ENCODE measurements at places on chromosomes 6 and 20.

- no peak for DNase-seq
Observed at GRCh38 chr6:11111769-11112437, 378 bp upstream of the ERVFRD-1 start.

DNA sequence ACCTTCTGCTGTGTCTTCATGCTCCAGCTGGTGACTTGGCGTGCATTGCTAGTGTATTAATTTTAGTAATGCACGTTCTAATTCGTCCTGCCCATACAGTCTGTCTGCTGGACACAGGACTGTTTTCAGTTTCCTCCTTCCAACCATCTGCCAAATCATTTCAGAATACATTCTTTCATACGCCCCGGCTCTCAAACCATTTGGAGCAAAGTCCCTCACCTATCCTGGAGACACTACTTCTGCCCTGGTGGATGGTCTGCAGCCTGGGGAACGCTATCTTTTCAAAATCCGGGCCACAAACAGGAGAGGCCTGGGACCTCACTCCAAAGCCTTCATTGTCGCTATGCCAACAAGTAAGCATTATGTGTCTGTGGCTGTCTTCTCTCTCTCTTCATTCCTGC is 60.5 kb downstream of the FNDC1 start:
- DNase-seq, result no peak

GRCh38 chr6:30942338-30943060 is 1.7 kb downstream of the MUCL3 start:
- no peak for DNase-seq

DNA sequence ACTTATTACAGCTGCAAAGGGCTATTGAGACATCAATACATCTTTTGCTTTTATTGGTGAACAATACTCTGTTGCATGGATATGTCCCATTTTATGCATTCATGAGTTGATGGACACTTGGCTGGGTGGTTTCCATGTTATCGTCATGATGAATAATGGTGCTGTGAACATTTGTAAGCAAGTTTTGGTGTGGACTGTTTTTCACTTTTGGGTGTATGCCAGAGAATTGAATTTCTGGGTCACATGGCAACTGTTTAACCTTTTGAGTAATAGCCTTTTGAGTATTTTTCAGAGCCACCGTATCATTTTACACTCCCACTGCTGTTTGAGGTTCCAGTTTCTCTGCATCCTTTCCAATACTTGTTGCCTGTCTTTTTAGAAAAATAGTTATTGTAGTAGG is 107.0 kb downstream of the JARID2 start:
- DNase-seq, result no peak

GRCh38 chr20:48455651-48456365 is 372.0 kb downstream of the PREX1 start:
- DNase-seq, result no peak

DNA sequence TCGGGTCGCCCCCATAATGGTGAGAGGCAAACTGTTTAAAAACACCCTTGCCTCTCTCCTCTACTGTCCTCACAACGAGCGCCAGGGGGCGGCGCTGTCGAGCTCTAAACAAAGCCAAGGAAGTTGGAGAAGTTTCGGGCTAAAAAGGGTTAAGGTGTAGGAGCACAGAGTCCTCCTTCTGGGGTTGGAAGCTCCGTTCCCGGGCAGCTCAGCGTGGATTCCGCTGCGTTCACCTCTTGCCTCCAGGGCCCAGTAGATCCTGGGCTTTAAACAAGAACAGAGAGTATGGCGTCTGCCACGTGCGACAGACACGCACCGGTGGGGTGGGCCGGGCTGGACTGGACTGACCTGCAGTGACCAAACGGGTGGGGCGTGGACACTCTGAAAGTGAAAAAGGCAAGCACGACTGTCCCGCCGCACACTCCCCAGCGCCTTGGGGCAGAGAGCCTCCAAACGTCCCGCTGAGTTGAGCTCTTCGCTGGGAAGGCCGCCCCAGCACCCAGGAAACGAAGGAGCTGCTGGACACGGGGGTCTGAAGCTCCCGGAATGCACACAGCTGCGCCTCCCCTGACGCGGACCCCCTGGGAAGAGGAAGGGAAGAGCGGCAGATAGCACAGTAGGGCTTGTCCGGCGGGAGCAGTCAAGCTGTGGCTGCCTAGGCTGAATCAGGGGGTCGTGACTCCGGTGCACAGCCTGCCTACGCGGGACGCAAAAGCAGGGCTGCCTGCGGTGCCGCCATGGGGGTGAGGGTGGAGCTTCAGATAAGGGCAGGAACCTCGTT is 1.6 kb upstream of the THBD start:
- DNase-seq, result no peak

DNA sequence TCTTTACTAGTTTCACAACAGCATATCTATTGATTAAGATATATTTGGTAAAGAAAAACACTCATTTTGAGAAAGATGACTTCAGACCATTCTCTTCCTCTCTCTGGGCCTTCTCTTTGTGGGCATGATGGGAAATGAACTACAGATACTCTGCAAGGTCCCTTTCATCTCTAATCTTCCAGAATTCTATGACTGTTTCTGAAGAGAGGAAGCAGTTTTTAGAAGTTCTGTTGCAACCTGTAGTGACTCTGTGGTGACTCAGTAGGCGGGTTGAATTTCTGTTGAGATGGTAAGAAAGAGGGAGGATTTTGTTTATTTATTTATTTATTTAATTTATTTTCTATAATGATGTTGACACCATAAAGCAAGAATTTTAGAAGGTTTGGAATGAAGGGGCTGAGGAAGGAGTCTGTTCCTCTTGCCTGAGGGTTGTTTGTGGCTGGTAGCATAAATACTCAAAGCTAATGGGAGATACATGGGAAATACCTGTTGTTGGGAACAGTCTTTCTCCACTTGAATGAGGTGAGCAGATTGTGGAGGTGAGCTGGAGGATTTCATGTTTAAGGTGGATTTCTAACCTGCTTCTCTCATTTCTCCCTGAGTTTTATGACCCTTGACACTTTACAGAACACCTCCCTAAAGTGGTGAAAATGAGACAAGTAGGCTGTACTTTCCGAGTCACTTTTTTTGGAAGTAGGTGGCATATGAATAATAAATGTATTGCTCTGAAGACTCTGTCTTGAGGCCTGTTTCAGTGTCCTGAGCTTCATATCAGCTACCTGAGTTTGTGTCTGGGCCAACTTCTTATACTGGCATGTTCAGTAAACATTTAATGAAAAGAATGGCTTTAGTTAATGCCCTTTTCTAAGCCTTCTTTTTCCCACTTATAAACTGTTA is 15.0 kb downstream of the ACSS2 start:
- no peak for DNase-seq

- DNase-seq, result no peak
Observed at GRCh38 chr6:19502301-19502700, 334.9 kb upstream of the ID4 start.

GRCh38 chr6:3281631-3282475 is 23.1 kb downstream of the PSMG4 start:
- no peak for DNase-seq

DNA sequence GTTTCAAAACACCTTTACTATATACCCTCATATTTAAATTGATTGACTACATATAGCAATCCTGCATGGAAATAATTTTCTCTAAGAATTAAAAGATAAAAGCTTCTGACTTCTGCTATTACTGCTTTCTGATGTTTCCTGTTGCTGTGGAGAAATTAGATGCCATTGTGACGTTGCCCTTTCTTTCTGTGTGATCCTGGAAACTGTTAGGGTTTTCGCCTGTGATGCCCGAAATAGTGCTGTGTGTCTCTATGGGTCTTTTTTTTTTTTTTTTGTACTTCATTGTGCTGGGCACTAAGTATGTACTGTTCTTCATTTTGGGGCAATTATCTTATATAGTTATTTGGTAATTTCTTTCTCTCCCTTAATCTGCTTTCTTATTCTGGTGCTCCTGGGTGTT is 205.0 kb downstream of the ARID1B start:
- DNase-seq, result no peak

DNA sequence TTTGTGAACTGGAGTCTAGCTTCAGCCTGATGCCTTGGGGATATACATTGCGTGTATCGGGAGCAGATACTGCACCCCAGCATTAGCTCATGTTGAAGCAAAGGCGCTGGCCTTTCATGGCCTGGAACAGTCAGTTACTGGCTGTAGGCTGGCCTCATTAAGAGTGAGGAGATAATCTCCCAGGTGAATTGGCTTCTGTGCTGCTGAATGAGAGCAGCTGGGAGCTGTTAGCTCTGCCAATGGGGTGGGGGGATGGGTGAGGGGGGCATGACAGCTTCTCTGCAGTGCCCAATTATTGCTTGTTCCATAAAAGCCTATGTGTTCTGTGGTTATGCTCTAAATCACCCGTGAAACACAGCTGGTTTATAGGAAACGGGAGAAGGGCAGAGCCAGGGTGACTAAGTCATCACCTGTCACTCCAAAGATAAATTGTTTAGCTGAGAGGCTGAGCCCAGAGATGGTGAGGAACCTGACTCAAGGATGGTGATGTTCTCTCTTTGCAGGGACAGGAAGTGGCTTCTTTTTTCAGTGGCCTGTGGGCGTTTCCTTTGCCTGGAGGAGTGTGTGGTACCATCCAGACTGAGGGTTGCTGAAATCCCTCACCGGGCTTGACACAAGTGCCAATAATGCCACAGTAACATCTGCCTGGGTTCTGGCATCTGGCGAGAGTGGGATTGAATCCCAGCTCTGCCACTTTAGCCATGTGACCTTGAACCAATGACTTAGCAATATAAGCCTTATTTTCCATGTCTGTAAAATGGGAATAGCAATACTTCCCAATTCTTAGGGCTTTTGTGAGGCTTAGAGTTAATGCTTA is 170.8 kb downstream of the BCAS1 start:
- peak; percentile 44 for DNase-seq

DNA sequence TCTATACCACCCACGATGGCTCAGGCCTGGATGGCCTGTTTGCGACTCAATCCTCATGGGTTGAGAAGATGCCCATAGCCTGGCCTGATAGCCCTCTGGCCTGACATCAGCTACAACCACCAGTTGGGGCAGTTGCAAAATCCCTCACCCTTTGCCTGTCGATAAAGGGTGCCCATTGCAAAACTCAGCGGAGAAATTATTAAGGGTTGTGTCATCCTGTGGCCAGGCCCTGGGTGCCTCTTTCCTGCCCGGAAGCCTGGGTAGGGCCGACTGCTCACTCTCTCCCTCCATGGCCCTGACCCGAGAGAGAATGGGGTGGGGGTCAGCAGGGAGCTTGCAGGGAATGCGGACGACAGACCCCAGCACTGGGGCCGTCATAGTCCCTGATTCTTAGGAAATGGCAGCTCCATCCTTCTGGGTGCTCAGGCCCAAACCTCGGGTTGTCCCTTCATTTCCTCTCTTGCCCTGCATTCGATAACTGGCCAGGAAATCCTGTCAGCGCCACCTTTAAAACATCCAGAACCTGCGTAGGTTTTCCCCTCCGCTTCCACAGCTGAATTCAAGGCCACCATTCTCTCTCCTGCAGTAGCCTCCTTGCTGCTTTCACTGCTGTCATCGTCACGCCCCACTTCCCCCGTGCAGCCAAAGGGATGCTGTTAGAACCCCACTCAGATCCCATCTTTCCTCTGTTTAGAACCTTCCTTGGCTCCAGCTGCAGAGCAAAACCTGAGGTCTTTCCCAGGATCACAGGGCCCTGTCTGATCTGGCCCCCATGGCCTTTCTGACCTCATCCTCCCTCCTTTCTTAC is 31.1 kb downstream of the CEBPB start:
- no peak for DNase-seq

DNA sequence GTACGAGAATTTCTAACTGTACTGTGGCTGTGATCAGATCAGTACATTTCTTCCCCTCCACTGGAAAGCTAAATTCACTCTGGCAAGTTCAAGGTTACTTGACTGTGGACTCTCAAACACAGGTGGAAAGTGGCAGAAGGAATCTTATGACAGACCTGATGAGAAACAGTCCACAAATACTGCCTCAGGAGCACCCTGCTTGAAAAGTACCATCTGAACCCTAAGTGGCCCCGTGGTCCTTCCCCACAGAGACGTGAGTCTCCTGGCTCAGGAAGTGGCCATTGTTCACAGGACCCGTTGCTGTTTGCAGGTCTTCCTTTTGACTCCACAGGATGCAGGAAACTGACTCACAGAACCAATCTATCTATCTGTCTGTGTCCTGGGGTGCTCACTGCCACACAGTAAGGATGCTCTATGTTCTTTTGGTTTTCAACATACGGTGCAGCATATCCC is 47.5 kb upstream of the NHSL1 start:
- no peak for DNase-seq

- no peak for DNase-seq
Observed at GRCh38 chr6:57226221-57226620, 4.1 kb upstream of the RAB23 start.

GRCh38 chr6:165755583-165755982 is 92.5 kb upstream of the PDE10A start:
- DNase-seq, result no peak

- DNase-seq, result no peak
Observed at GRCh38 chr6:142947714-142948480, 2.9 kb upstream of the HIVEP2 start.

- no peak for DNase-seq
Observed at GRCh38 chr6:120805276-120805675, 529.0 kb downstream of the TBC1D32 start.

DNA sequence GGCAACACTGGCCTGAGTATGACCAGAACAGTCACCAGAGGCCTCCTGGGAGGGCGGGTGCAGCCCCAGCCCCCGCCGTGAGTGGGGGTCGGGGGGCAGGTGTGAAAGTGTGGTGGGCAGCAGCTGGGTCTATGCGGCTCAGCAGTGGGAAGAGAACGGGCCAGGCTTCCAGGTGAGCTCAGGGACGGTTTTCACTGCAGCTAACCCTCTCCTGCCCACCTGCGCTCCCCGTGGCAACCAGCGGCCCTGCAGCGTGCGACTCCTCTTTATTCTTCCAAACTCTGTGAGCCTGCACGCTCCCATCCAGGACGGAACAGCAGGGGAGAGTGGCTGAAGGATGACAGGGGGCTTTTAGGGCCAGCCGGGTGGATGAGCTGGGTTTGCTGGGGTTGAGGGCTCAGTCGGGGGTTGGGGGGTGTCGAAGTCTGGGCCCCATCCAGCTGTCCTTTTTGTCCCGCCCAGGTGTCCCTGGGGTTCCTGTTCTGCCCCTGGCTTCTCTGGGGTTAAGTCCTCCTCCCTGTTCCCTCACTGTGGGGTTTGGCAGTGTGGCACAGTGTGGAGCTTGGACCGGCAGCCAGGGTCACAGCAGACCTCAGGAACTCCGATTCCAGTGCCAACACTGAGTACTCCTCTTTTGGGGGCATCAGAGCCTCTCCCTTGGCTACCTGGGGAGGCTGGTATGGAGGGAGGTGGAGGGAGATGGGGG is 859 bp upstream of the BIRC7 start:
- no peak for DNase-seq

GRCh38 chr20:47701612-47702011 is 83.7 kb downstream of the SULF2 start:
- DNase-seq, result no peak

- DNase-seq, result no peak
Observed at GRCh38 chr6:140382355-140382754, 1007.9 kb upstream of the CITED2 start.

DNA sequence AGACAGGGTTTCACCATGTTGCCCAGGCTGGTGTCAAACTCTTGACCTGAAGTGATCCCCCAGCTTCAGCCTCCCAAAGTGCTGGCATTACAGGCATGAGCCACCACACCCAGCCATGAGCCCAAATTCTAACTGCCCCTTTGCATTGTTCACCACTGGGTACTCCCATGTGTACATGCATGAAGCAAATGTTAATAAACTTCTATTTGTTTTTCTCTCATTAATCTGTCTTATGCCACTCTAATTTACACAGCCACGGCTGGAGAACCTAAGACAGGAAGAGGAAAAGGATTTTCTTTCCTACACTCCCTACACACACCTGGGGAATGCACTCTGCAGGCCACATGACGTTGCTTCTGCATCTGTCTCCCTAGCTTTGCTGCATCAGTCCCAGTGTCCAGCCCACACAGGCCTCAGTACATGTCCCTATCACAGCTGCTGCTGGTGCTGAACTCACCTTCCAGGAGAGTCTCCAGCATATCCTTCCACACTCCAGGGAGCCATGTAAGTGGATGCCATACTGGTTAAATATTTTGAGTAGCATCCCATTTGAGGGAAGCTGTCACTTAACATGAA is 13.3 kb downstream of the OR2H2 start:
- no peak for DNase-seq
